ENCODE measurements at places on chromosomes 2 and 18.

DNA sequence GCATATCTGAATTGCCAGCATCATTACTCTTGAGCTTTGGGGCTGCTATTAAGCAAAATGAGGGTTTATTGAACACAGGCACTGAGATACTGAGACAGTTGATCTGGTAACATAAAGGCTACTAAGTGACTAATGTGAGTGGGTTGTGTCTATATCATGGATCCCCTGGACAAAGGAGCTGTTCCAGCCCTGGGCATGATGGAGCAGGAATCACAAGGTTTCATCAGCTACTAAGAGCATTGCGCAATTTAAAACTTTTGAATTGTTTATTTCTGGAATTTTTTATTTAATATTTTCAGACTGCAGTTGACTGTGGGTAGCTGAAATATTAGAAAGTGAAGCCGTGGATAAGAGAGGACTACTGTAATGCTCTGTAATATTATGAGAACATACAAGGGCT, 73.5 kb downstream of the MGAT5 start:
- no peak for DNase-seq

- DNase-seq, result no peak
Observed at GRCh38 chr2:24635181-24635580, 144.1 kb downstream of the NCOA1 start.

DNA sequence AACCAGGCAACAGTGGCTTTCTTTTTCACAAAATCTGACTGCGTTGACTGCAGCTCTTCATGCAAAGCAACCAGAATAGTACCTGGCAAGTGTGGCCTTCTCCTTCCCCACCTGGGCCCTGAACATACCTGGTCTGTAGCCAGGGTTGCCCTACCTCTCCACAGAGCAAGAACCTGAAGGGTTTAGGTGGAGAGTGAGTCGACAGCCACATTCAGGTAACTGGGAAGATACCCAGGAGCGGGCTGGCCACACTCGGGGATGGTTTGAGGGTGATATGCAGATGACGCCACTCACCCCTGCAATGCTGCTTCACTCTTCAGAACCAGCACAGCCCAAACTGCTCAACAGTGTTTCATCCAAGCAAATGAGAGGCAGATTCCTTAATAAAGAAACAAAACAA, 117.3 kb downstream of the TTC32 start:
- DNase-seq, result no peak

DNA sequence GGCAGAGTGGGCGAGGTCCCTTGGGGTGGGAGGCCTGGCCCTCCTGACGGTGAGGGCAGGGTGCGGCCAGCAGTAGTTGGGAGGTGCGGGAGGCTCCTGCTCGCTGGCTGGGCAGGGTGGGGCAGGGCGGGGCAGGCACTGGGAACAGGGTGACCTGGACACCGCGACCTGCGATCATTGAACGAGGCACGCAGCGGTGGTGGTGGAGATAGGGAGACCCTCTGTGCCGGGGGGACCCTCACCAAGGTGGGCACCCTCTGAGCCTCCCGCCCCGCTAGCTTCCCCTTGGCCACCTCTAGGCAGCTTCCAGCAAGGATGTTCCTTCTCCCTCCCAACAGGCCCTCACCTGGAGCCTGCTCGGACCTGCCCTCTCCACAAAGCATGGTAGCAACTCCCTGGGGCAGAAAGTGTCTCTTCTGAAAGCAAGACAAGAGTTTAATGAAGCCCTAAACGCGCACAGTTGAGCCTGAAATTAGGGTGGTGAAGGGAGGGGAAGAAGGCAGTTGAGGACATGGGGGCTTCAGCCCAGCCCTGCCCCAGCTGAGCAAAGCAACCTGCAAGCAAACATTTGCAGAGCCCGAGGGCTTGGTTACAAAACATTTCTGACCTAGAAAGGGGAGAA, 15.4 kb upstream of the FOSL2 start:
- DNase-seq, result no peak

DNA sequence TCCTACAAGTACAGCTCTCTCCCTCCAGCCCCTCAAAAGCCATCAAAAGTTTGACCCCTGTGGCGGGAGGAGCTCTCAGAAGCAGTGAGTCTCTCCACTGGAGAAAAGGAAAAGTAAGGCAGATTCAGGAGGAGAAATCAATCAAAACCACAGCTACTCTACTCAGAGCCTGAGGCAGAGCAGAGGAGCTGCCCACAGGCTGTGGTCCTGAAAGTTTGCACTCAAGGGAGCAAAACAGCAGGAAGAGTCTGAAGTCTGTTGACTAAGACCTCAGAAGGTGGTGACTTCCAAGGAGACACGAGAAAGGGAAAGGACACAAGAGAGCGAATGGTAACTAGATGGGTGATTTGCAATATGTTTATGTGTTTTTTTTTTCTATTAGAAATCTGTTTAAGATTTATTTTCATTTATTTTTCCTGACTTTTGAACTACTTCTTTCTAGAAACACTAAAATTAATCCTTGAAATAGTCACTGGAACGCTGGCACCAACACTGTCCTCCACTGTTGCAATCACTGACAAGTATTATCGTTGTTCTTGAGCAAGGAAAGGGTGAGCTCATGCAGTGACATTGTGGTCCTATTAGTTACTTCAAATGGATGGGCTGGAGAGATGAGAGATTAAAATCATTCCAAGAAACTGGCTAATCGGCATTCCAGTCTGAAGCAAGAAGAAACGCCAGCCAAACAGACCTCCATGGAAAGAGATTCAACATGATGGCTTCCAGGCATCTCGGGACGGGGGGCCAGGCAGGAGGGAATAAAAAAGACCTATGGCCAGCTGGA, 35.8 kb downstream of the PID1 start:
- no peak for DNase-seq

- DNase-seq, result no peak
Observed at GRCh38 chr2:232513353-232513752, 6.8 kb upstream of the PRSS56 start.
